Activated CD8-positive, alpha-beta memory T cell treated with anti-CD3 and anti-CD28 coated beads for 24 hours (primary cell): ENCODE measurements at places on chromosomes 12 and 14.

GRCh38 chr14:75831455-75831854 lies 150.3 kb downstream of the TGFB3 start:
- DNase-seq: no peak

GRCh38 chr12:21893924-21894323 lies 47.3 kb downstream of the ABCC9 start:
- no peak for DNase-seq

DNA sequence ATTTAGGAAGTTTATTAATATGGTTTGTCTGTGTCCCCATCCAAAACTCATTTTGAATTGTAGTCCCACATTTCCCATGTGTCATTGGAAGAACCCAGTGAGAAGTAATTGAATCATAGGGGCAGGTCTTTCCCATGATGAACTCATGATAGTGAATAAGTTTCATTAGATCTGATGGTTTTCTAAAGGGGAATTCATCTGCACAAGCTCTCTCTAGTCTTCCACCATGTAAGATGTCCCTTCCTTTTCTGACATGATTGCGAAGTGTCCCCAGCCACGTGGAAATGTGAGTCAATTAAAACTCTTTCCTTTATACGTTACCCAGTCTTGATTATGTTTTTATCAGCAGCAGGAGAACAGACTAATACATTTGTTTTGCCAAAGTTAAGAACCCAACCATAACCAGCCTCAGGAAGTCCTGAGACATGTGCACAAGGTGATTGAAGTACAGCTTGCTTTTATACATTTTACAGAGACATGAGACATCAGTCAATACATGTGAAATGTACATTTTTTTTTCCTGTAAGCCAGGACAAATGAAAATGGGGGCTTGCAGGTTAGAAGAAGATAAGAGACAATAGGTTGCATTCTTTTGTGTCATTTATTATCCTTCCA lies 1136.7 kb downstream of the TMEM121 start:
- DNase-seq: no peak

DNA sequence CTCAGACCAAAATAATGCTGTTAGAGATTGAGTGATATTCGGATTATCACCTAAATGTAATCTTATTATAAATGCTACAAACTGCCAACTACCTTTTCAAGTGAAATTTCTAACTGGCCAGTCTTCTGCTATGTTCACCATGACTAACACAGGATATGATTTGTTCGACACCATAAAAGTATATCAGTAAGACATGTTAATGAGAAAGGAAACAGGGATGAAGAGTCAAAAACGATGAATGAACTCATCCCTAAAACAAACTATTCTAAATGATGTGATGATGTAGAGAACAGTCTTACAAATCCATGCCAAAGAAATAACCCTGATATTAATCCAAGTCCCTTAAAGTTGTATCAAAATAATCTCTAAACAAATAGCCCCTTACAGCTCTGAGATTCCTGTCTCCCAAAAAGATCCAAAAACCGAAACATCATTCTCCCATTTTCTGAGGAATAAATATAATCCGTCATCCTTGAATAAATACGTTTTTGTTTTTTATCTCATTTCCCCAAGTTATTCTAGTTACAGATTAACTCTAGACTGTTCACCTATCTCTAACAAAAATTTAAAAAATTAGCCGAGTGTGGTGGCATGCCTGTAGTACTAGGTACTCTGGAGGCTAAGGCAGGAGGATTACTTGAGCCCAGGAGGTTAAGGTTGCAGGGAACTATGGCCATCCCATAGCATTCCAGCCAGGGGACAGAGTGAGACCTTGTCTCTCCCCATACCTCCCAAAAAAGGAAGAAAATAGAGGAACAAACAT lies 9.1 kb downstream of the SCAF11 start:
- DNase-seq: no peak

DNA sequence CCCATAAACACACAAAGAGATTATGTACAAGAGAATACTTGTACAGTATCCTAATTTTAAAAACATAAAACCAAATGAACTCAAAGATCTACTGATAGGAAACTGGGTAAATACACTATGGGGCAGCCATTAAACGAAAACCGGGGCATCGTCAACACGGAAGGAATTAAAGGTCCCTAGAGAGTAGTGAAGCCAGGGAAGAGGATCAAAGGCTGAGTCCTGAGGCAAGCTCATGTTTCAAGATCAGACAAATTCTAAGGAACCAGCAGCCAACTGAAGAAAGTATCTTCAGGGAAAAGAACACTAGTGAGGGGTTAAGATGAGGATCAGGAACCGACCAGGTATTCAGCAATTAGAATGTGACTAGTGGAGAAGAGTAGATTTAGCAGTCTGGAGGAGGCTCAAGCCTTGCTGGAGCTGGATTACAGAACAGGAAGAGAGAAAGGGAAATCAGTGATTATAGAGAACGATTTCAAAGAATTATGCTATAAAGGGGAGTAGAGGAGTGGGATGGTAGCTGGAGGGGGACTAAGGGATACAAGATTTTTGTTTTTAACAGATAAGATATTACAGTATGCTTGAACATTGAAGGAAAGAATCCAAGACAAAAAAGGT lies 23.7 kb downstream of the SEL1L start:
- no peak for DNase-seq

DNA sequence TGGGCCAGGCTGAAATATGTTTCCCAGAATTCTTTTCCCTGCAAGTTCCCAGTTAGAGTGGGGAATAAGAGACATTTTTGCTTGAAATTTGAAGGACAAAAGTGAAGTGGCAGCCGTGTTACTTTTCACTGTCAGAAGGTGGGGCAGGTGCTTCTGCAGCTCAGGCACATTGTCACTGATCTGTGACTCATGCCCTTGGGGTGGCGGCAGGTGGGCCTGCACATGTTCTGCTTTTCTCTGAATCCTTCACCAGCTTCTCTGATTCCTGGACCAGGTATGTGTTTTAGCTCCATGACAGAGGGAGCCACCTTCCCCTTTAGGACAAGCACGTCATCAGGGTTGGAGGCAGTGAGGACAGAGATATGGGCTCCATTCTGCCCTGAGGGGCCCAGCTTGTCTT lies 11.7 kb upstream of the KCNA5 start:
- DNase-seq: no peak

DNA sequence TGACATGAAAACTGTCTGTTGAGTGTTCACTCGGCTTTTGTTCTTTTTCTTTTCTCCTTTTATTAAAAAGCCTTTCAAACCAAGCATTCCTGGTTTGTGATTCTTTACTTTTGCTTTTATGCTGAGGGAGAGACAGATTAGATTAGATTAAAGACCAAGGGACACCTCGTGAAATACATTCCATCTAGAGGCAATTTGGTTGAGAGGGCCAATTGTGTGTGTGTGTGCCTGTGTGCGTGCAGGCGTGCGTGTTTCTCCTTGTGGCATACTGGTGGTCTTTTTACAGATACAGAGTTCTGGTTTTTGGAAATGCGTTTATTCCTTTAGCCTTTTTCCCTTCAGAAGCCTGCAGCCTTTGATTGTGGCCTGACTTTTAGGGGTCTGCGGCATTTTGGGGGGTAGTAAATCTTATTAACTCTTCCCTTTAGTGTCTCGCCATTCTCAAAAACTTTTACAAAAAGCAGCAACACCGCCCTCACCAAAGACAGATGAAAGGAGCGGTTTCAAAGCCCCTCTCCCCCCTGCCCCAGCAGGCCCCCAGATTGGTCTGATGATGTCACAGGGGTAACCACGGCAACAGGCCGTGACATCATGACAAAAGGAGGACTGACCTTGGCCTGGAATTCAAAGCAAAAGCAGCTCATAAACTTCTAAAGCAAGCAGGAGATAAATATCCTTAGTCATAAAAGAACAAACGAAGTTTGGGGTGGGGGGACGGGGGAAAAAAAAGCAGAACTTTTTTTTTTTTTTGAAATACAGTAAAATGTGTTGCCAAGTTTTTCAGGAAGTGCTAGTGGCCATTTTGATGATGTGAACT lies 84.1 kb upstream of the TBX3 start:
- no peak for DNase-seq

- peak; percentile 47 for DNase-seq
These were observed 148.0 kb upstream of the PWP1 start for GRCh38 chr12:107537464-107538119.

- DNase-seq: no peak
These were observed 89.2 kb upstream of the HSPB8 start for GRCh38 chr12:119089380-119090013.

DNA sequence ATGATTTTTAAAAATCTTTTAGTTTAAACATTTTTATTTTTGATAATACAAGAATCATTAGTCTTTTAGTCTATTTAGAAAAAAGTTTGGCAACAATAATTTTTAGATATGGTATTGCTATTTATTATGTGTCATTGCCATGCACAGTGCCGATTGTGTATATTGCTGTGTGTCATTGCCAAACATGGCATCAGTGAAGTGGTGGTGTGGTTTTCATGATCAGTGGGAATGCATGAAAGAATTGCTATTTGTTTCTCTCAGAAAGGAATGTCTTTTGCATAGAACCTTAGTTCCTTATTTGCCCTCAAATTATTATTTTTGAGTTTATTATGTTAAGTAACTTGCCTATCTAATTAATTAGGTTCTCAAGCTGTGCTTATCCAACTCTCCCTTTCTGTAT lies 397.5 kb upstream of the PDE3A start:
- no peak for DNase-seq

DNA sequence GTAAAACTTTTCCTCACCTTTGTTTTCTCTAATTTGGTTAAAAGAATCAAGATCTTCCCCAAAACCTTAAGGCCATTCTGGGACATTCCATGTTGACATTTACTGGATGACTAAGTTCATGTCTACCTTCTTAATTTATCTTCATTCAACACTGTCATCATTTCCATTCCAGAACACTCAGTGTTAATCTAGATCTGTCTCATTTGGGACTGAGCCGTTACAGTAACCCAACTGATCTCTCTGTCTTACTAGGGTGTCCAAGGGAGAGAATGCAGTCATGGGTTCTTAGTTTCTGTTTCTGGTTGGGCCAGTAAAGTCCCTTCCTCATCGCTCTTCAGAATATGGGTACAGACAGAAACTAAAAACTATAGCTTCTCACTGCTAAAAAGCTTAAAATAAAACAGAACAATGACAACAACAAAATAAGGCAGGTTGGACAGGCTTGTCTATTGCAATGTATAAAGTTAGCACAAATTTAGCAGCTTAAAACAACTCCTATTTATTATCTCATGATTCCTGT lies 144.8 kb downstream of the ASCL1 start:
- no peak for DNase-seq

- no peak for DNase-seq
These were observed 28.8 kb upstream of the RPLP0 start for GRCh38 chr12:120229487-120230325.

- no peak for DNase-seq
These were observed 481.4 kb upstream of the TMEM132C start for GRCh38 chr12:127785540-127785939.
